GDM1 (cell line): ENCODE measurements at places on chromosomes 3 and 15.

GRCh38 chr3:10334042-10334441, 13.1 kb upstream of the SEC13 start:
- DNase-seq: no peak

DNA sequence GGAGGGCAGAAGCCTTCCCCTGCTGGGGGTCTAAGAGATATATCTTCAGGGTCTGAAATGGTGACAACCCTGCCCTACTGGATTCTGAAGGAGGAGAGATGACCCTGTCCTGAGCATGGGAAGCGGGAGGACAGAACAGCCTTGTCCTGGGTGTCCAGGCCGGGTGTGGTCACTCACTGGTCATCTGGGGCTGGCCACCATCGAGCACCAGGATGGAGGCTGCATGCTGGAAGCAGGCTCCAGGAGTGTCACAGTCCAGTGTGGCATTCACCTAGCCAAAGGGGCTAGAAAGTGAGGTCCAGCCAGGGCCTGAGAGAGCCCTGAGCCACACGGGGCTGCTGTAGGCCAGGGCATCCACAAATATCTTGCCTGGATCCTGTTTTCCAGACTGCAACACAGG, 5.2 kb downstream of the CDHR4 start:
- no peak for DNase-seq

GRCh38 chr3:52093756-52094545, 37.6 kb upstream of the DUSP7 start:
- DNase-seq: no peak

DNA sequence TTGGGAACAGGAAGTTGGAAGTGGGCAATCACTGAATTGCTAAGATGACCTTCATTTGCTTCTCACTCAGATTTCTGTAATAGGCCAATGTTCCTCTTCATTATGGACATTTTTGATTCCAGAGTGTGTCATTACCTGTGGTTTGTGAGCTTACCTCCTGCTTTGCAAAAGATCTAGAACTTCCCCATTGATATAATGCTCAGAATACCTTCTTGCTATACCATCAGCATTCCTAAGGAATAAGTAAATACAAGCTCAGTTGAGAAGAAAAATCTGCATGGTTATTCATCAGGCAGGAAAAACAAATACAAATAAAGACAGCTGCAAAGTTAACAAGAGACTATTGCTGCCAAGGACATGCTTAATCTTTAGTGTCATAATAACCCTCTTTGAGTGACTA, 5.6 kb upstream of the RPL14 start:
- no peak for DNase-seq

- DNase-seq: no peak
These were observed 23.9 kb upstream of the SLC12A8 start for GRCh38 chr3:125236331-125236903.
